ENCODE measurements at places on chromosomes 1 and 21.

DNA sequence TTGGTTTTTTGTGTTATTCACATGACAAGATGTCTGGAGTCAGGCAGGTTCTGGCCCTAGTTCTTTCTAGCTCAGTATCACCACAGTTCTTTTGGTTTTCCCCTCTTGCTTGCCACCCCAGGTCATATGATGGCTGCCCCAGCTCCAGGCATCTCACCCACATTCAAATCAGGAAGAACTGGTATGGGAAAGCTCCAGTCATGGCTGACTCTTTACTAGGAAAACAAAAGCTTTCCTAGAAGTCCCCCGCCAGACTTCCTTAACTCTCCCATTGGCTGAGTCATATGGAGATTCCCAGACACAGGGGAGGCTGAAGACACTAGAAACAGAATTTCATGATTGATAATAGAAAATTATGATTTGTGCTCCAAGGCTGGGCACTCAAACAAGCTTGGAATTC lies 22.1 kb upstream of the EYA3 start:
- H3K4me1 ChIP-seq = no peaks in the 10 kb centered on the region
- H3K27me3 ChIP-seq = no peaks in the 10 kb centered on the region

DNA sequence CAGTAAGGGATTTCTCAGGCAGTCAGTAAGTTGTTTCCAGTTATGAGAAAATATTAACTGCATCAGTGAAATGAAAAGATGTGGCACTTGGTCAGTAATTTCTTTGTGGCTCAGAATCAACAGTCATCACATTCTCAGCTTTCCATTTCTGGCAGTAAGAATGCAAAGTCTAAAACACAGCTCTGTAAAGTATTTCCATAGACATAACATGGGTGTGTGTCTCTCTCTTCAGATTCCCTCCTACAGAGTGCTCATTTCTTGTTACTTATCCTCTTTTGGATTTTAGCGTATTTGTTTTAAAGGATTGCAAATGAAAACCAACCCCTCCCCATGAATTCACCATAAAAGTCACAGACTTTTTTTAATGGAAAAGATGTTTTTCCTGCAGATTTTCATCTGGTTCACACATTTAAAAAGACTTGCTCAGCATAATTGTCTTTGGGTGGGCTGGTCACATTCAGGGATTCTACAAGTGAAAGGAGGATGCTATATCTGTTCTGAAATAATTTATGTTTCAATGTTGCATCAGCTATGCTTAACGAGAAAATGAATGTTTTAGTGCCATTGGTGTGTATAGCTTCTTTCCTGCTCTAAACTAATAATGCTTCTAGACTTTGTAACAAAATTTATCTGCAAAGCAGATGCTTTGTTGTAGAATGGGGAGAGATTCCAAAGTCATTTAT lies 34.6 kb upstream of the CD55 start:
- no peaks in the 10 kb centered on the region for H3K27me3 ChIP-seq
- no peak overlapping the region for H3K4me3 ChIP-seq
- H3K27ac ChIP-seq = no peak overlapping the region

DNA sequence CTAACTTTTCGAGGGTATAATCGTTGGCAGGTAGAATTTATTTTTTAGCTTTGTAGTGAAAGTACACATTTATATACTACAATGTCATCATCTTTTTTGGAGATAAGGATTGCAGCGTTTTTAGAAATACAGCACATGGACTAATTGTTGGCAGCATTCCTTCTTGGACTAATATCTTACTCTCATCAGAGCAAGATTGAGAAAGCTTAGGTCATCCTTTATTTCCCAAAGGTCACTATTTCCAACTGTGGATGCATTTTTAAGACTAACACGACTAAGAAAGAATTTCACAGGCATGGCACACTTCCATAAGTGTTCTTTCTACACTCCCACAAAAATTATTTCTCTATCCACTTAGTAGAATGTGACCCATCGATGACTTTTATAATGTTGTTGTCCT lies 732.3 kb downstream of the NCAM2 start:
- H3K27me3 ChIP-seq = no peaks in the 10 kb centered on the region
- H3K4me1 ChIP-seq = no peaks in the 10 kb centered on the region
- no peak overlapping the region for H3K27ac ChIP-seq

GRCh38 chr1:77430966-77431690 lies 149.3 kb downstream of the AK5 start:
- H3K4me1 ChIP-seq = no peaks in the 10 kb centered on the region
- no peaks in the 10 kb centered on the region for H3K36me3 ChIP-seq
- no peak overlapping the region for H3K4me3 ChIP-seq
- H3K27me3 ChIP-seq = no peaks in the 10 kb centered on the region
- no peak overlapping the region for H3K27ac ChIP-seq

DNA sequence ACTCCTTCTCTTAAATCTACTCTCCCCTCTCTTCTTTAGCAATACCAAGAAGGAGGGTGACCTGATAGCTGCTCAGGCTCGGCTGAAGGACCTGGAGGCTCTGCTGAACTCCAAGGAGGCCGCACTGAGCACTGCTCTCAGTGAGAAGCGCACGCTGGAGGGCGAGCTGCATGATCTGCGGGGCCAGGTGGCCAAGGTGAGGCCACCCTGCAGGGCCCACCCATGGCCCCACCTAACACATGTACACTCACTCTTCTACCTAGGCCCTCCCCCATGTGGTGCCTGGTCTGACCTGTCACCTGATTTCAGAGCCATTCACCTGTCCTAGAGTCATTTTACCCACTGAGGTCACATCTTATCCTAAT lies 16.0 kb downstream of the LMNA start:
- no peak overlapping the region for H3K4me3 ChIP-seq
- H3K4me1 ChIP-seq = peaks cover 45% of the 10 kb centered on the region
- H3K27ac ChIP-seq = peak overlapping the region; percentile 94
- peaks cover 35% of the 10 kb centered on the region for H3K36me3 ChIP-seq
- no peaks in the 10 kb centered on the region for H3K27me3 ChIP-seq

- peaks cover 19% of the 10 kb centered on the region for H3K4me1 ChIP-seq
- DNase-seq = peak; percentile 94
- H3K4me3 ChIP-seq = peak within 1 kb of the TSS; percentile 75
- H3K27me3 ChIP-seq = no peaks in the 10 kb centered on the region
Measured at GRCh38 chr1:147242449-147243227, at the start of gene CHD1L. TSS of gene CHD1L (plus strand) at chr1:147242684. CDS start at chr1:147242704, 20 bp downstream.

- H3K4me1 ChIP-seq = peaks cover 36% of the 10 kb centered on the region
- no peak overlapping the region for H3K4me3 ChIP-seq
- H3K36me3 ChIP-seq = no peaks in the 10 kb centered on the region
- peak; percentile 69 for DNase-seq
Measured at GRCh38 chr1:22745669-22746585, 35.3 kb downstream of the EPHB2 start.

DNA sequence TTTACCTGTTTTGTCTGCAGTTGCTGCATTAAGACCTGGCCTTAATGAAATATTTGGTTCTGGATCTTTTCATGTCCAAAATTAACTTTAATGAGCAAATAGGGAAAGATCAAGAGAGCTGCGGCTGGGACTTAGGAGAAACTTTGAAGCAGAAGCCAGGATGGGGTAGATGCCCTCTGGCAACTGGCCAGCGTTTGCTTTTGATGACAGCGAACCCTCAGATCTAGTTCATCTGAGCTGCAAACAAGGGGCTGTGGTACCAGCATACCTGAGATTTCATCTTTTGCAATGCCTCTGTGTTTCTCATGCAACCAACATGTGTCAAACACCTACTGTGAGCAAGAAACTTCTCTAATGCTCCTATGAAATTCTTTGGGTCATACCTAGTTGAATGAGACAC lies 13.0 kb upstream of the TEDDM1 start:
- no peaks in the 10 kb centered on the region for H3K36me3 ChIP-seq
- H3K27ac ChIP-seq = no peak overlapping the region
- no peaks in the 10 kb centered on the region for H3K4me1 ChIP-seq
- no peaks in the 10 kb centered on the region for H3K27me3 ChIP-seq

- H3K27ac ChIP-seq = no peak overlapping the region
- H3K4me1 ChIP-seq = no peaks in the 10 kb centered on the region
- peaks cover 3% of the 10 kb centered on the region for H3K36me3 ChIP-seq
- no peak for DNase-seq
- H3K4me3 ChIP-seq = no peak overlapping the region
Measured at GRCh38 chr1:245353411-245353810, 198.6 kb downstream of the KIF26B start.

DNA sequence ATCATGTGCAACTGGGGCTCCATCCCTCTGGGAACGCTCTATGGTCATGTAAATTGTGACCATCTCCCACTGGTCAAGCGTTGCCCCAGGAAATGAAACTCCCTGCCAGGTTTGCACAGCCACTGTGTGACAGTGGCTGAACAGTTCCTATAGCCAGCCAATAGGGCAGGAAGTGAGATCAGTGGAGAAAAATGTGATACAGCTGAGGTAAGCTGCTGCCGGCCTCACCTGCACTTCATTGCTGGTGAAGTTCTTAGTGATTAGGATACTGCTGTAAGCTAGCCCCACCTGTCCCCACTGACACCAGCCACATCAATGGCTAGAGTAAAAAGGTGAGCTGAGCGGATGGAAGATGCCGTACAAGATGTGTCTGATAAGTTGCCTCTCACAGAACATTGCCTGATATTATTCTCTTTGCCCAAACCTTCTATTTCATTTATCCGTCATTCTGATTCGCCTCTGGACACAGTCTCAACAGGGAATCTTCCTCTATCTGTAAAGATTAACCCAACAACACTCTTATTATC lies 38.4 kb upstream of the CDC42BPA start:
- no peaks in the 10 kb centered on the region for H3K36me3 ChIP-seq
- DNase-seq = no peak
- no peaks in the 10 kb centered on the region for H3K27me3 ChIP-seq
- H3K27ac ChIP-seq = peak overlapping the region; percentile 81
- H3K4me1 ChIP-seq = peaks cover 14% of the 10 kb centered on the region

GRCh38 chr1:115457289-115457688 lies 119.2 kb upstream of the NGF start:
- peaks cover 3% of the 10 kb centered on the region for H3K4me1 ChIP-seq
- H3K27ac ChIP-seq = no peak overlapping the region
- no peaks in the 10 kb centered on the region for H3K36me3 ChIP-seq
- no peak overlapping the region for H3K4me3 ChIP-seq
- H3K27me3 ChIP-seq = no peaks in the 10 kb centered on the region

GRCh38 chr1:160104486-160104885 lies 6.1 kb upstream of the IGSF8 start:
- peaks cover 14% of the 10 kb centered on the region for H3K4me1 ChIP-seq
- no peak overlapping the region for H3K27ac ChIP-seq

GRCh38 chr1:235910357-235911299 lies 43.9 kb upstream of the LYST start:
- DNase-seq = peak; percentile 50
- no peaks in the 10 kb centered on the region for H3K27me3 ChIP-seq
- H3K4me3 ChIP-seq = no peak overlapping the region
- H3K4me1 ChIP-seq = peaks cover 13% of the 10 kb centered on the region
- H3K36me3 ChIP-seq = no peaks in the 10 kb centered on the region
